GM23248 (cell line): ENCODE measurements at places on chromosomes 12 and 14. TPM values are rescaled to one million over a fixed set of nuclear protein-coding genes. Genes with fewer than 3 reads are reported as not detected.

GRCh38 chr12:15933751-15934150 is 22.6 kb downstream of the DERA start:
- H3K36me3 ChIP-seq, result no peaks in the 10 kb centered on the region
- H3K4me1 ChIP-seq, result peaks cover 22% of the 10 kb centered on the region
- H3K27me3 ChIP-seq, result no peaks in the 10 kb centered on the region
- 0 out of 2 replicates have a peak overlapping the region, but pooled peaks have one; percentile 24 for H3K27ac ChIP-seq
- DNase-seq, result peak; percentile 43
- no peak overlapping the region for H3K4me3 ChIP-seq

DNA sequence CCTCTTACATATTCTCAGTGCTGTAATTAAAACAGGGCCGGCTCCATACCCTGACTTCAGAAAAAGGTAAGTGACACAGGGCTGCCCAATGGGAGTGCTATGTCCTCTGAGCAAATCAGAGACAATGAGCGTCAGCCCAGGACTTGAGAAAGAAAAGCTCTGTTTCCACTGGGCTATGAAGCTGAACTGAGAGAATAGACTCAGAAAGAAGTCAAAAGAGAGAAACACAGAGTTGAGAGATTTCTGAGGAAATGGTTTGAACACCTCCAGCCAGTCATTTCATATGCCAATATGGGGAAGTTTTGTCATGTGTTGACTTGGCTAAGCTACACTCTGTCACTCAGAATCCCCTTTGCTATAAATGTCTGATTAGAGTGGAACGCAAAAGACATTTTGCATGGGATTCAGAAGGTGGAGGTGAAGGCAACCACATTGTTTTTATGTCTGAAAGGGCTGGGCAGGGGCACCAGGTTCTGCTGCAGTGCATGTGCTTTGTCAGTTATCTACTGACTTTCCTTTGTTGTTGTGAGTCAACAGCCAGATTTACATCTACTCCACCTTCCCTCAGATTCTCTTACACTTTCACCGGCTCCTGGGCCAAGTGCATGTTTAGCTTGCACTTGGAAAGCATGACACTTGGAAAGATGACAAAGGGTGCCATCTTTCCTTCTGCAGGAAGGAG is 313.3 kb downstream of the DUSP6 start:
- no peaks in the 10 kb centered on the region for H3K27me3 ChIP-seq
- no peak overlapping the region for H3K4me3 ChIP-seq
- H3K36me3 ChIP-seq, result no peaks in the 10 kb centered on the region
- no peak overlapping the region for H3K27ac ChIP-seq

DNA sequence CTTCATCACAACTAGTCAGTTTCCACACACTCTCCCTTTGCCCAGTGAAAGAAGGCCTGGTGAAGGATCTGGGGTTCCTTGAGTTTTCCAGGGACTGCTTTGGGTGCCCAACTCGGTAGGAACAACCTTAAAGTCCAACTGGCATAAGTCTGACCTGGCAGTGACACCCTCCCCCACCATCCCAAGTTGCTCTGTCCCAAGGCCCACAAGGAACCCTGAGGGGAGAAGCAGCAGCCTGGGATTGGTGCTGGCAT is 1.6 kb downstream of the KMT2D start:
- H3K4me1 ChIP-seq, result peaks cover 28% of the 10 kb centered on the region
- peak; percentile 30 for DNase-seq
- peak overlapping the region; percentile 98 for H3K4me3 ChIP-seq
- H3K27ac ChIP-seq, result peak overlapping the region; percentile 89
- no peaks in the 10 kb centered on the region for H3K27me3 ChIP-seq
- H3K36me3 ChIP-seq, result no peaks in the 10 kb centered on the region

DNA sequence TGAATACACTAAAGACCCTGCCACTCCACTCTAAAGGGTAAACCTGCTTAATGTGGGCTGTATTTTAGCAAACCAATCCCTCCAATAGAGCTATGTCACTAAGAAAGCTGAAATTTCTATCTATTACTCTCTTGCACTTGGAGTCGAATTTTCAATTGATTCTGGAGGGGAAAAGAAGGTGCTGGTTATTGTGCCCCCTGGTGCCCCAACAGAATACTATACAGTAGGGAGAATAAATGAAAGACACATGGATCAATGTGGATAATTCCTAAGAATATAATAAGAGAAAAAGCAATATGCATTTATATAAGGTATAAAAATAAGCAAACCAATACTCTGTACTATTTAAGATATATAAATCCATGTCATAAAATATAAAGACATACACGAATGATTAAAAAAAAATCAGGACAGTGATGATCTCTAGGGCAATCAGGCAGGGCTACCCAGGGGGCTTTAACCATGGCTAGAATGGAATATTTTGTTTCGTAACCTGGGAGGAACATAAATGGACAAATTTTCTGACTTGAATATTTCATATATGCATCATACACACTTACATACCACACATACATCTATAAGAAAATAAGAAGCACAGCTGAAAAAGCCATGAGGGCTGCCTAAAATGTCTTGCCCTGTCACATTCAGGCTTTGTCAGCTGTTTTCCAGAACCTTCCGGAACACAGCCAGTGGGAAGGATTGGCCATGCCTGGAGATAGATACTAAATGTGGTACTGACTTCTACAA is 54.4 kb downstream of the EFCAB11 start:
- no peaks in the 10 kb centered on the region for H3K36me3 ChIP-seq
- peak; percentile 61 for DNase-seq
- H3K27ac ChIP-seq, result no peak overlapping the region
- no peak overlapping the region for H3K4me3 ChIP-seq
- peaks cover 16% of the 10 kb centered on the region; the same call in 1 of the 2 replicates for H3K4me1 ChIP-seq

The ERBB3 gene
- total RNA-seq, result 3.3 and 3.5 TPM in 2 replicates

The MAP1LC3B2 gene
- 0.32 and 0.63 TPM in 2 replicates for total RNA-seq

The GPR137C gene
- total RNA-seq, result 0.89 and 1.1 TPM in 2 replicates

DNA sequence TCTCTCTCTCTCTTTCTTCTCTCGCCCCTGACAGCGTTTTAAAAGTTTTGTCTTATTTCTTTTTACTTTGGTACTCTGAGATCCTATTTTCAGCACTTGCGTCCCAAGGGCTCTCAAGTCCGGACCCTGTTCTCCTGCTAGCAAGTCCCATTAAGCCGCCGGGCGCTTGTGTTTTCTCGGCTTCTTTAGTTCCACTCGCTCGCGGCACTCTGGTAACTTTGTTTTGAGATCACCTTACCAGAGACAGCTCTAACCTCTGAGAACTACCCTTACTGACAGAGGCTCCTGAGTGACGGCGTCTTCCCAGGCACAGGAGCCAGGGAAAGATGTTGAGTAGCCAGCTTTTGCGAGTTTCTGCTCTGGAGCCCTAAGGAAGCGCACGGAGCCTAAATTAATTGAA is 2.7 kb upstream of the MYF5 start:
- no peak overlapping the region for H3K27ac ChIP-seq
- DNase-seq, result no peak
- H3K36me3 ChIP-seq, result no peaks in the 10 kb centered on the region

The REC8 gene
- 1.4 and 3.5 TPM in 2 replicates for total RNA-seq

GRCh38 chr14:30893819-30894218 is 19.5 kb downstream of the COCH start:
- H3K36me3 ChIP-seq, result peaks cover 26% of the 10 kb centered on the region
- no peak overlapping the region for H3K27ac ChIP-seq
- DNase-seq, result no peak
- no peaks in the 10 kb centered on the region for H3K4me1 ChIP-seq
- no peaks in the 10 kb centered on the region for H3K27me3 ChIP-seq

The SERPINA12 gene
- not detected in 2 replicates for total RNA-seq

GRCh38 chr12:52644078-52644415 is 8.0 kb downstream of the KRT2 start:
- no peak for DNase-seq
- H3K4me3 ChIP-seq, result no peak overlapping the region
- no peaks in the 10 kb centered on the region for H3K4me1 ChIP-seq
- H3K27me3 ChIP-seq, result peaks cover 58% of the 10 kb centered on the region

- H3K27me3 ChIP-seq, result no peaks in the 10 kb centered on the region
- DNase-seq, result no peak
- no peak overlapping the region for H3K27ac ChIP-seq
These were observed 18.0 kb downstream of the TUBA1A start for GRCh38 chr12:49170924-49171323.

GRCh38 chr14:68231898-68232297 is 412.3 kb downstream of the RAD51B start:
- H3K27ac ChIP-seq, result peak overlapping the region; percentile 91
- peak overlapping the region; percentile 6; the same call in 1 of the 2 replicates for H3K4me3 ChIP-seq
- H3K36me3 ChIP-seq, result no peaks in the 10 kb centered on the region

DNA sequence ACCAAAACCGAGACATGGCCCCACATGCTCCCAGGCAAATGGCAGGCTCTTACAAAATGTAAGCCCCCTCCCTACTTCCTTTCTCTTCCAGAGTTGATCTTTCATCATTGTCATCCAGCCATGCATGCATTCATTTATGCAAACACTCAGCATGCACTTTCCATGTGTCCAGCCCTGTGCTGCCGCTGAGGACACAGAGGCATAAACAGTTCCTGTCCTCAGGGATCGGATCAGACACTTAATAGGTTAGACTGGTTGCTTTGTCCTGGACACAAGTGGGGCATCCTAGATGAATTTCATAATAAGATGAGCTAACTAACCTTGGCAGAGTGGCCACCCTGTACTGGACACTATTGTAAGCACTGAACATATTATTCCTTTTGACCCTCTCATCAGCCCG is 23.1 kb downstream of the PRIMA1 start:
- no peak overlapping the region for H3K4me3 ChIP-seq
- no peaks in the 10 kb centered on the region for H3K27me3 ChIP-seq
- no peaks in the 10 kb centered on the region for H3K36me3 ChIP-seq
- no peaks in the 10 kb centered on the region for H3K4me1 ChIP-seq
- no peak for DNase-seq

GRCh38 chr12:62839869-62840660 is 94.9 kb downstream of the PPM1H start:
- no peak overlapping the region for H3K4me3 ChIP-seq
- peak; percentile 13 for DNase-seq
- H3K4me1 ChIP-seq, result no peaks in the 10 kb centered on the region
- no peaks in the 10 kb centered on the region for H3K36me3 ChIP-seq

The NCOR2 gene
- 37.7 and 66.0 TPM in 2 replicates for total RNA-seq

GRCh38 chr14:91893007-91893406 is 25.7 kb upstream of the TC2N start:
- H3K4me3 ChIP-seq, result no peak overlapping the region
- peak; percentile 20 for DNase-seq
- peaks cover 25% of the 10 kb centered on the region for H3K4me1 ChIP-seq
- peaks cover 20% of the 10 kb centered on the region for H3K36me3 ChIP-seq
